ENCODE measurements at places on chromosomes 3 and 15.
A peak's percentile ranks its signal among the peaks of the same experiment; 100 is the strongest.

DNA sequence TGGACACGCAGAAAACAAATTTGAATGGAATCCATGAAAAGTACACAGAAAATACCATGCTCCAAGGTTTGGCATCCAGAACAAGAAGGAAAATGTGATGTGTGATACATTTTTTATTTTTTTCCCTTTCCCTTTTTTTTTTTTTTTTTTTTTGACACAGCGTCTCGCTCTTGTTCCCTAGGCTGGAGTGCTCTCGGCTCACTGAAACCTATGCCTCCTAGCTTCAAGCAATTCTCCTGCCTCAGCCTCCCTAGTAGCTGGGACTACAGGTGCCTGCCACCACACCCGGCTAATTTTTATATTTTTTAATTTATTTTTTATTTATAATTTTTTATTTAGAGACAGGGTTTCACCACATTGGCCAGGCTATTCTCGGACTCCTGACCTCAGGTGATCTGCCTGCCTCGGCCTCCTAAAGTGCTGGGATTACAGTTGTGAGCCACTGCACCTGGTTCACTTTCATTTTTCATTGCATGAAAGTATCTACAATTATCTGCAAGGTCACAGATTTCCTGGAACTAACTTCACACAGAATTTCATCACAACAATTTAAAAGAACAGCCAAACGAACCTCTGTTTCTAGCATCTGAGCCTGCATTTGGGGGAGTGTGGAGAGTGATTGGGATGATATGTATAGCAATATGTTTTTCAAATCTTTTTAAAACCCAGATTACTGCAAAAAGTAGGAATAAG lies 8.3 kb downstream of the POU1F1 start:
- DNase-seq = no peak

- no peak for DNase-seq
Observed at GRCh38 chr3:112117841-112118571, 15.0 kb downstream of the GCSAM start.

DNA sequence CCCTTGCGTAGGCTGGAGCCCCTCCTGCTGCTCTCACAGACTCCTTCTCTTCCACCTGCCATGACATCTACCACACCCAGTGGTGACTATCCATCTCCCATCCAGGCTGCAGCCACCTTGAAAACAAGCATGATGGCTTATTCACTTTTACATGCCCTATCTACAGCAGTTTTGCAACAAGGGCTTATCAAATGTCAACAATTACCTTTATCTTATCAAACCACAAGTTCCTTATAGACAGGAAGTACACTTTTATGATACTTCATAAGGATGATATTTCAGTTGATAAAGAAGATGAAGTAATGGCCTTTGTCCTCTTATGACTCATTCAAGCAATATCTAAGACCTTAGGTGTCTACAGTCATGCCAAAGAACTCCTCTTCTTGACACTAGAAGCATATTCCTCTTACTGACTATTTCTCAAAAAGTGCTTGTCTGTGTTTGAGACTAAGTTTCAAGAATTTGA lies 125.3 kb upstream of the SPRED1 start:
- DNase-seq = no peak

DNA sequence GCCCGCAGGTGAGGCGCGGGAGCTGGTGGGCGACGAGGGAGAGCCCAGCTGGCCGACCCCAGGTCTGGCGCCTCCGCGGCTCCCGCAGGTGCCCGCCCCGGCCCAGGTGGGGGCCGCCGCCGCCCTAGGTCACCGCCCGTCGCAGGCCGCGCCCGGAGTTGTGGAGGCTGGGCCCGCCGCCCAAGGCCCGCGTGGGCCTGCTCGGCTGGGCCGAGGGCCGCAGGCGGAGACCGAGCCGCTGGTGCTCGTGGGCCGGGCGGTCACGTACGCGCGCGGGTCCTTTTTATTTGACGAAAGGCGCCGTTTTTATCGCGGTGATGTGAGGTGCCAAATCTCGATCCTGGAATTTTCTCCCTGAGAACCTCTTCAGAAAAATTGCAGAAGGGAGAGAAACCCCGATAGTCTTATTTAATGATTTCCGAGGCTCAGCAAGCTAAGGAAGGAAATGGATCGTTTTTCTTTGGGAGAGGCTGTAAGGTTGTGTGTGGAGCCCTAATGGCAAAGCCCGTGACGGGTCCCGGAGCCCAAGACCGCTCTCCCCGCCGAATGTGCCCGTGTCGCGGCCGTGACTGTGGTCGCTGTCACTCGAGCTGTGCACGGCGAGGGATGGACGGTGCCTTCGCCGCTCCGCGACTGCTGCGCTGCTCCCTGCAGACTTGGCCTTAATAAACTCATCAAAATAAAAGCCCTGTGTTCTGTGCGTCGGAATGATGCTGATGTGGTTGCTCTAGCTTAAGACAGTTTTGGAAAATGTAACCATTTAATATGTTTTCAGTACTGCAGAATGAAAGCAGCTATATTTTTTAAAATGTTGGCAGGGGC lies 612 bp downstream of the APPL1 start:
- peak; percentile 20 for DNase-seq

DNA sequence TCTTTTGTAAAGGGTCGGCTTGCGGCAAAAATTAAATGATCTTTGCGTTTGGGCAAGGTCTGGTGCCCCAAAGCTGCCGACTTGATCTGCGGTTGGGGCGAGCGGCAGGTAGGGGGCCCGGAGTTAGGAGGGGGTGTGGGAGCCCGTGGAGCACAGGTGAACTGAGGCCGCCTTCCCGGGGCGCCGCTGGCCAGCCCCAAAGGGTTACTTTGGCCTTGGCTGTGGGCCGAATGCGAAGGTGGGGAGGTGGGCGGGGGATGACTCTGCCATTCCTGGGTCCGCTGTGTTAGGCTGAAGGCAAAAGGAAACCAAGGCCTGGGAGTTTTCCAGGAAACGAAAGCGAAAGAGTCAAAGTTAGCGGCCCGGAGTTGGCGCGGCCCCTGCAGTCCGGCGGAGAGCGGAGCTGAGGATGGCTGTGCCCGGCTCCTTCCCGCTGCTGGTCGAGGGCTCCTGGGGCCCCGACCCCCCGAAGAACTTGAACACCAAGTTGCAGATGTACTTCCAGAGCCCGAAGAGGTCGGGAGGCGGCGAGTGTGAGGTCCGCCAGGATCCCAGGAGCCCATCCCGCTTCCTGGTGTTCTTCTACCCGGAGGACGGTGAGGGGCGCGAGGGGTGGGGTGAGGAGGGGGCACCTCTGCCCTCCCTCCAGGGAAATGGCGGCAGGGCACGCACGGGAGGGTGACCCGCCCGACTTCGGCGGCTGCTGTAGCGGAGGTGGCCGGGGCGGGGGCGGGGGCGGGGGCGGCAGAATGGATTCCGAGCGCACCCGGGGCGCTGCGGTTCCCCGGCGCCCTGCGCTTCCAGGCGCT lies at the start of gene PARP14:
Gene PARP14 (plus strand): TSS at position 365 of the 809 bp plus-strand sequence. CDS start 45 bp downstream, at position 410.
- peak; percentile 44 for DNase-seq

DNA sequence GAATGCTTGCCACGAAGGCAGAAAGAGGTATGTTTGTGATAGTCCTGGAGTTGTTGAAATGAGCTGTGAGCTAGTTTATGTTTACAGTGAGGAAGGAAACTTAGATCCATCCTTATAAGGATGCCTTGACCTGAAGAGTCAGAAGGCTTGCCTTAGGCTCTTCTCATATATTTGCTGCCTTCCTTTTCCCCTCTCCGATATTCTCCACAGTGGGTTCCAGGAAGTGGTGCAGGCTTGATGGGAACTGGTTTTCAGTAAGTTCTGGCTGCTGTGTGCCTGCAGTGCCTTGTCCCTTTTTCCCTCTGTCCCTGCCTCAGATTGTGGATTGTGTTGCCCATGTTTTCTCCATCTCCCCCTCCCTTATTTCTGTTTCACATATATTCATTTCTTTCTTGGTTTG lies 287.3 kb upstream of the UBE2E1 start:
- no peak for DNase-seq

- DNase-seq = no peak
Observed at GRCh38 chr15:88104357-88104756, 152.2 kb downstream of the NTRK3 start.

DNA sequence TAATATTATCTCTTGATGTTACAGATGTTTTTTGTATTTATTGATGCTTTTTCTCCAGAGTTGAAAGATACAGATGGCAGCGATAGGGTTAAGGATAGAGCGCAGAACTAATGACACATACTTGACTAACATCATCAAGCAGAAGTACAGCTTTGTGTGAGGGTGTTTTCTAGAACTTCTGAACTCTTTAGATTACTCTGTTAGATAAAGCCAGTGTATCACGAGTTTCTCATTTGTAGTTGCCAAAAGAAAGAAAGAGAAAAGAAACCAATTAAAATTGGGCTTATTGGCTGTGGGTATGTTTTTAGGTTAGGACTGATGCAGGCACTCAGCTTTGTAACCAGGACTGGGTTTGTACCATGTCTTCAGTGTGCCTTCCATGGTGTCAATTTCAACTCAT lies 6.6 kb upstream of the GPR171 start:
- DNase-seq = no peak

DNA sequence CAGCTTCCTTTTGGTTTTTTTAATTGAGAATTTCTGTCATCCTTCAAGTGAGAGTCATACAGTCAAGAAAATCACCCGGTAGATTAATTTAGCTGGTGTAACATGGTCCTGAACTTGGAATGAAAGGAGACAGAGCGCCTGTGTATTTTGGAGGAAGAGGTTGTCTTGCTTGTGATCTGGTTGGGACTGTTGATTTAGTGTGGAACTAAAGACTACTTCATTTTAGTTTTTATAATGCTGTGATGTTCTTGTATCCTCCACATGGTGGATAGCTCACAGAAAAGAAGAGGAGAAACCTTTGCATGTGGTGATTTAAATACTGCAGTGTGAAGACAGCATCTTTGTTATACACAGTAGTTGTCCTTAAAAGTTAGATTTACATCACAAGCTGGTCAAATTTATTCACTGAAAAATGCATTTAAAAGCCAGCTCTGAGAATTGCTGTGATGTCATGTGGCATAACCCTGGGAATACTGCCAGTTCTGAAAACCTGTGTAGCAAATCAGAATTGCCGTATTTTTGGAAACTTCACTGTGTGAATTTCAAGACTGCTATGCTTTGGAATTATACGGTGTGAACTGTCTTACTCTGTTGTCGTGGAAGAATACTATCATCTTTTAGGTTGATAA lies 268.5 kb downstream of the PTPRG start:
- DNase-seq = no peak

DNA sequence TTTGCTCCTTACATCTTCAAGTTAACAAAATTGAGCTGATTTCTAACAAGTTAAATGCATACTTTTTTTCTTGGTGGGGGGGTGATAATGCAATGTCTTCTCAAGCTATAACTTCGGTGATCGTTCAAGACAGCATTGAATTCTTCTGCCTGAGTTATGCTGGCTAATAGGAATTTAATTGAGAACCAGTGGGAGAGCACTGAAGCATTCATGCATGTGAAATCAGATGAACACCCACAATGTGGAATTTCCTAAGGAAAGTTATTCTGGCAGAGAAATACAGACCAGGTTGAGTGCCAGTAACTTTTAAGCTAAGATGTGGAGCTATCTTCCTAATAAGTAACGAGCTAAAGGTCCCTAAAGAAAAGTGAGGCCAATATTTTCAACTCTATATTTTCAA lies 3.0 kb downstream of the SPATA16 start:
- no peak for DNase-seq

- no peak for DNase-seq
Observed at GRCh38 chr15:71595846-71596553, 214.4 kb upstream of the NR2E3 start.

DNA sequence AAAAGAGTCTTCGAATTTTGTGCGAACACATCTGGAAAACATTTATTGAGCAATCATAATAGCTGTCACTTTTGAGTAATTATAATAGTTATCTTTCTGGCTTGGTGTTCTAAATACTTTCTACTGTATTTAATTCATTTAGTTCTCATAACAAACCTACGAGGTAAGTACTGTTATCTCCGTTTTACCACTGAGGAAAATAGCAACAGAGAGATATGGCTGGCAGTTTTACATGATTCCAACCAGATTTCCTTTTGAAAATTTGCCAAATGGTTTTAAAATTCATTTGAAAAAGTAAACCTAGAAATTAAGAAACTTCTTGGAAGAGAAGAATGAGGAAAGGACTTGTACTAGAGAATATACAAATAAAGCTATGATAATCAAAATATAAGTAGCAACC lies 37.3 kb upstream of the MGA start:
- no peak for DNase-seq

GRCh38 chr3:141802316-141803077 lies 39.3 kb downstream of the GRK7 start:
- no peak for DNase-seq

- no peak for DNase-seq
Observed at GRCh38 chr15:75023872-75024636, 664 bp downstream of the PPCDC start.

DNA sequence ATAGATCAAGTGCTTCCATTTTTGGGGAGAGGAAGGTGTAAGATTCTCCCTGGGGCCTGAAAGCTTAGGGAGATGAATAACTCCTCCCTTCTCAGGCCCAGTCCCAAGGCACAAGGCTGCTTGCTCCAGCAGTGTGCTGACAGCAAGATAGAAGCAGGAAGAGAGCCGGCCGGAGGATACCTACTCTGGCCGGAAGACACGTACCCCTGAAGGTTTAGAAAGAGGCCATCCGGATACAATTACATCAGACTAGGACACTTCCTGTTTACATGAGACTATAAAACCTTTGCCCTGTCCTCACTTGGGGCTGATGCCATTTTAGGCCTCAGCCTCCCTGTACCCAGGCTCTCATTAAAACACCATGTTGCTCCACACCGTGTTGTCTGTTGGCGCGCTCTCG lies 329.9 kb downstream of the SV2B start:
- DNase-seq = no peak

DNA sequence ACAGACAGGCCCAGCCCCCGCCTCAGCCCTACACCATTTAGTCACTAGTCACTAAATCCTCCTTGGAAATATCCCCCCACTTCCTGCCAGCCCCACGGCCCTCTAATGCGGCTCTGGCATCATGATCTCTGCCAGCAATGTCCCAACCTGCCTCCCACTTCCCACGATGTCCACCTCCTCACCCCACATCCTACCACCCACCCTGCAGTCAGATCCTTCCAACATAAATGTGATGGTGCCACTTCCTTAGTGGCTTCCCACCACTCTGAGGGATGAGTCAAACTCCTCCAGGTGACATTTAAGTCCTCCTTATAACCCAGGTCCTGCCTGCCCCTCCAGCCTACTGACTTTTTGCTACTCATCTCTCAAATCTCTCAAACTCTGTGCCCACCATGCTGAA lies 167.5 kb downstream of the SHQ1 start:
- DNase-seq = no peak

- DNase-seq = no peak
Observed at GRCh38 chr15:33064878-33065277, 129.6 kb downstream of the FMN1 start.

GRCh38 chr15:64351265-64351664 lies 4.7 kb downstream of the CSNK1G1 start:
- DNase-seq = no peak

DNA sequence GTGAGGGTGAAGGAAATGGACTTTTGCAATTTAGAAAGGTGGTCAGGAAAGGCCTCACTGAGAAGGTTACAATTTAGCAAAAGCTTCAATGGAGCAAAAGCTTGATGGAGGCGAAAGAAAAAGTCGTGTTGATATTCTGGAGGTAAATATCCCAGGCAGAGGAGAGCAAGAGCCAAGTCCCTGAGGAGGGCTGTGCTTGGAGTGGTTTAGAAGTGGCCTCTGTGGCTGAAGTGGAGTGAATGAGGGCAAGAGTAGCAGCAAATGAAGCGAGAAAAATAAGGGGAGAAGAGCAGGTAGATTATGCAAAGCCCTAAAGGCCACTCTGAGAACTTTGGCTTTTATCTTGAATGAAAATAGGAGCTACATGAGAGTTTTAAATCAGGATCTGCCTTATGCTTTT lies 54.1 kb downstream of the GUCA1C start:
- DNase-seq = no peak

All from activated gamma-delta T cell (primary cell).